ENCODE measurements at places on chromosomes 3 and 15.
A peak's percentile ranks its signal among the peaks of the same experiment; 100 is the strongest.

DNA sequence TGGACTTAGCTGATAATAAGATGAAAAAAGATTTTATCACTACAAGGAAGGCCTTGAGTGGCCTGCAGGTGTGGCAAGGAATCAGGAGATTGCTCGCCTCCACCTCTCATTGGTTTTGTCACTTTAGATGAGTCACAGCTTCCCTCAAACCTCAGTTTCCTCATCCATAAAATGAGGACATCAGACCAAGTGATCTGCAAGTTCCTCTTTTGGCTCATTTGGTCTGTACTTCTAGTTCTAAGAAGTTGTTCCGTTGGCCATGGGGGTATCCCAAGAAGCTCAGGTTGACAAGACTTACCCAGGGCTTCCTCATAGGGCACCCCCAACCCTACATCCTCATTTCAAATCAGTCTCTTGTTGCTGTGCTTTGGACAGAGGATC, 254.1 kb downstream of the UACA start:
- no peak for DNase-seq

DNA sequence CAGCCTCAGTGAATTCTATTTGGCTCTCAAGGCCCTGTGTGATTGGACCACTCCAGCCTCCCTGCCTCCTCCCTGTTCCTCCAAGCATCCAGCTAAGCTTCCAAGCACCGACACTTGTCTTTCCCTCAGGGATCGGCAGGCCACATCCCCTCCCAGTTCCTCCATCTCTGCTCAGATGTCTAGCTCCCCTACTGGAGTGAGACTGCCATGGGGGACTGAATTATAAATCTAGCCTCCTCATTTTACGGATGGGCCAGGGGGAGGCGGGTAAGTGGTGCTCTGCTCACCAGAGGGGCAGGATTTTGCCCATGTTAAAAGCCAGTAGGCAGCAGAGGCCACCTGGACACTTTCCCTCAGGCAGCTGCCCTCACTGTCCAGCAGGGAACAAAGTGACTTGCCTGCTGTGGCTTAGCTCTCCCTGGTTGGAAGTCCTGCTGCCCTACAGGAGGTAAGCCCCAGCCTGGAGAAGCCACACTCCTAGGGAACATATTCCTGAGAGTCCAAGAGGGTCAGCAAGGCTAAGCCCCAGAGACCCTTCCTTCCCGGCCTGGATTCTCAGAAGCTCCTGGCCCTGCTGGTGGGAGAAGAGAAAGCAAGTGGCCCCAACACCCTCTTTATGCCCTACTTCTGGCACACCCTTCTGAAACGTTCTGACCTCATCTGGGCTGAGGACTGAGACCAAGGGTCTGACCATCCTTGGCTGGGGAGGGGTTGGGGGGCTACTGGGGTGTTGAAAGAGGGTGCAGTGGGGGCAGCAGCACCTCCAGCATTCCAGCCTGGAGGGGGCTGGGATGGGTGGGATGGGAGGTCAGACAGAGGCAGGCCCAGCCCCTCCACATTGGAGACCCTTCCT, 9.1 kb upstream of the HHATL start:
- peak; percentile 30 for DNase-seq

DNA sequence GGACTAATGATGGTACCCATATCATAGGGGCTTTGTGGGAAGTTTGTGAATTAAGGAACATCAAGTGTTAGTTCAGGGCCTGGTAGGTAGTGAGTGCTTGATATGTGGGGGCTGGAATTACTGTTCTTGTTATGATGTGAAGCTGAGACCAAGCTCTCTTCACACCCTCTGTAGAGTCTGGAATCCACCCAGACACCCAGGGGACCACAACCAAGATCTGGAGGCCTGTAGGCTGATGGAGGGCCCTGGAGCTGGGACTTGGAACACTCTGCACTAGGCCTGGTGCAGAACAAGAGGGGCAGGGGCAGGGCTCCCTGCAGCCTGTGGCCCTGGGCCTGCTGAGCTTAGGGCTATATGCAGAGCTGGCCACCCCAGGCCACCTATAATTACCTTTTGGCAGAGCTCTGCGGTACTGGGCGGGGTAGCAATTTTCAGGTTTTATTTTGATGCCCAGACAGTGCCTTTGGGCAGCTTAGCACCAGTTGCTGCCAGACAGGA, 13.1 kb upstream of the PRKCD start:
- no peak for DNase-seq

DNA sequence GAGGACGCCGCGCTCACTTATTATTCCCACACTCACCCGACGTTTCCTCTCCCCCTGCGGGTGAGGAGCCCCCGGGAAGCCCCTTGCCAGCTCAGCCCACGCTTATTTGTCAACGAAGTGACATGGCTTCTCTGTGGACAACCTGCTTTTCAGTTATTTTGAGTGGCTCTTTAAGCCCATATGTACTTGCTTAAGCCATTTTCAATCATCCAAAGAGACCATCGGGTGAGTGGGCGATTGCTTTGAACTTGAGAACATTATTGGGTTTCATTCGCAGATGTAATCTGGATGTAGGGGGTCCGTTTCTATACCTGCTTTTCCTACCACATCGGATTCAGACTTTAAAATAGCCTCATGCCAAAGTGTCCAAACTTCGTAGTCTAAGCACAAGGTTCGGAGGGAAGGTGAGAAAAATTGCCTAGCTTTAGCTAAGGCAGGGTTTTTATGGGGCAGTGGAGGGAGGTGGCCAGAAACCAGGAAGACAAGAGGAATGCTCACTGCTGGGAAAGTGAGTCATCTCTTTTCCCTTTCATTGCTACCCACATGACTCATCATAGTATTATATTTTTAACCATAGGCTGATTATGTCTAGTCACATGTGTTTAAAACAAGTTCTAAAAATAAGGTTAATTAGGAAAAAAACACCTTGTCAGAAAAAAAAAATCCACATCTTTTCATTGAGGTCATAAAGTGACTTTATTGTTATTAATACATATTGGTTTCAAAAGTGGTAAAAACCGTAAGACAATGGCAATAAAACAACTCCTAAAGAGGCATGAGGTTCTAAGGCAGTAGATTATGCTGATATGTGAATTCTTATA, 773.1 kb upstream of the NR2F2 start:
- DNase-seq, result peak; percentile 94

- DNase-seq, result no peak
Observed at GRCh38 chr15:83498801-83499200, 51.7 kb downstream of the SH3GL3 start.

DNA sequence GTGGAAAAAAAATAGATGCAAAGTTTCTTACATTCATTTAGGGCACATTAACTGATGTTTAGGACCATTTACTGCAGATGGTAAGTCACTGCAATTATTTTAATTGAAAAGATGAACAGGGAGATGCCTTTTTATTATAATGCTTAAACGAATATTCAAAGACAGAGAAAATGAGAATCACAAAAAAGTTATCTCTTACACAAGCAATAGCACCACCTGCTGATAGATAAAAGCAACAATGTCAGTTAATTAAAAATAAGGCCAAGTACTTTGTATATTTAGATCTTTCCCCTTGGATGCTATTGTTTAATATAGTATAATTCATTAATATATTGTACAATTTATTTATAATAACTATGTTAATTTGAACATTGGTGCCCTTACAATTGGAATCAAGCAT, 55.9 kb downstream of the IFT80 start:
- peak; percentile 56 for DNase-seq

- no peak for DNase-seq
Observed at GRCh38 chr3:36784138-36784635, 19.8 kb upstream of the DCLK3 start.

- DNase-seq, result no peak
Observed at GRCh38 chr15:61295239-61295638, 66.1 kb upstream of the RORA start.

DNA sequence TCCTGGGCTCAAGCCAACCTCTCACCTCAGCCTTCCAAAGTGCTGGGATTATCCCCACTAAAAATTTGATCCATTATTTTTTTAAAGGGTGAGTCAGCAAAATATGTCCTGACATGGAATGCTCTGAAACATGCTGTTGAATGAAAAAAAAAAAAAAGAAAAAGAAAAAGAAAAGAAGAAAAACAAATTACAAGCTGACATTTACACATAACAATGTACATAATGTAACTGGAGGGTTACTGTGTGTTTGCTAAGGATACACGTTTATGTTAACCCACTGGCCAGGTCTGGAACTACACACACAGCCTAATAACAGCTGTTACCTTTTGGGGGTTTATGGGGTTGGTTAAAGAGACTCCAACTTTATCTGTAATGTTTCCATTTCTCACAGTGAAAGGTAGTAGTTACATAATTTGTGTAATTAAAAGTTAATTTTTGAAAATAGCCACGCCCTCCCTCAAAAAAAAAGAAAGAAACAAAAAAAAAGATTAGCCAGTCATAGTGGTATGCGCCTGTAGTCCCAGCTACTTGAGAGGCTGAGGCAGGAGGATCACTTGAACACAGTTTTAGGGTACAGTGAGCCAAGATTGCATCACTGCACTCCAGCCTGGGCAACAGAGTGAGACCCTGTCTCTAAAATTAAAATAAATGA, 3.1 kb upstream of the MESP2 start:
- peak; percentile 50 for DNase-seq

DNA sequence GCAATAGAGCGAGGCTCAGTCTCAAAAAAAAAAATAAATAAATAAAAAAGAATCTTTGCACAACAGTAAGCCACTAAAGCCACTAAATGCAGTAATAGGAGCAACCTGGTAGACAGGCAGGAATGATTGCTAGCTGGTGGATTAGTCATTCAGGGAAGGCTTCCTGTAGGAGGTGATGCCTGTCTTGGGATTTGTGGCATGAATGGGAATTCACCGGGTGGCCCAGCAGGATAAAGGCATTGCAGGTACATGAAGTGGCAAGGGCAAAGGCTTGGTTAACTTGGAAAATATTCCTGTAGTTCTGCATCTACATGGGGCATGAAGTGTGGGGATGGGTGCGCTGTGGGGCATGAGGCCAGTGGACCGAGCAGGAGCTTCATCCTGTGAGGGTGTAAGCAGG, 94.5 kb downstream of the IQSEC1 start:
- DNase-seq, result no peak

GRCh38 chr3:130850044-130850797, 43.7 kb upstream of the ATP2C1 start:
- DNase-seq, result peak; percentile 3

- no peak for DNase-seq
Observed at GRCh38 chr15:55827955-55828354, 85.0 kb upstream of the PRTG start.

DNA sequence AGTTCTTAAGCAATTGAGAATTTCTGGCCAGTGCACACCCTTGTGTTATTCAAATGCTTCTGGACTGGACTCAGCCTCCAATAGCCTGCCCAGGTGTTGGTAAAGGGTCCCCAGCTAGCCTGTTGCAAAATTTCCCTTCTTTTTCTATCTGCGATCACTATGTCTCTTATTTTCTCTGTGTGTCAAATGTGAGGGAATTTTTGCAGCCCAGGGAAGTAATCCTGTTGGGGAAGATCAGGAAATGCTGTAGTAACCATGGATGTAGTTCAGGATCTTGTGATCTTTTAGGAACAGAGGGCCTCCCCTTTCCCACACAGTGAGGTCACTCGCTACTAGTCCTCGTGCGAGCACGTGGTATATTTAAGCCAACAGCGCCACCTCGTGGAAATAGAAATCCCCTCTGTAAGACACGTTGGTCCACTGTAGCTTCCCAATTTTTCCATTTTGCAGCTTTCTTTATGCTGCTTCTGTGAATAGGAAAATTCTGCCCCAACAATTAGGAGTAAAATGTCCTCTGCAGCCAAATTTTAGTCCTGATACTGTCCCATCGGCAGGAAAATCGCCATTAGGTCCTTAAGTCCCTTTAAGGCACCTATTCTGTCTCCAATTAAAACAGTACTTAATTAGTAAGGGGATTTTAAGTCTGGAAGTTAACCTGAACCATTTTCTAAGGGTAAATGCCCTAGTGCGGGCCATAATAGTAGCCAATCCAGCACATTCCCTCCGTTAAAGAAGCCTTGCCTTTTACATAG, 4.0 kb upstream of the SMCO1 start:
- peak; percentile 93 for DNase-seq

- no peak for DNase-seq
Observed at GRCh38 chr15:78927077-78927790, 17.6 kb downstream of the CTSH start.

DNA sequence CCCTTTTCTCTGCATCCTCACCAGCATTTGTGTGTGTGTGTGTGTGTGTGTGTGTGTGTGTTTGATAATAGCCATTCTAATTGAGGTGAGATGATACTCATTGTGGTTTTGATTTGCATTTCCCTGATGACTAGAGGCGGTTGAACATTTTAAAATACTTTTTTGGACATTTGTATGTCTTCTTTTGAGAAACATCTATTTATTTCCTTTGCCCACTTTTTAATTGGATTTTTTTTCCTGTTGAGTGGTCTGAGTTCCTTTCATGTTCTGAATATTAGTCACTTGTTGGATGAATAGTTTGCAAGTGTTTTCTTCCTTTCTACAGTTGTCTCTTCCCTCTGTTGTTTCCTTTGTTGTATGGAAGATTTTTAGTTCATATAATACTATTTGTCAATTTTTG, 54.3 kb upstream of the THSD4 start:
- peak; percentile 64 for DNase-seq

- DNase-seq, result peak; percentile 44
Observed at GRCh38 chr15:34436956-34437442, 609 bp downstream of the GOLGA8A start.

DNA sequence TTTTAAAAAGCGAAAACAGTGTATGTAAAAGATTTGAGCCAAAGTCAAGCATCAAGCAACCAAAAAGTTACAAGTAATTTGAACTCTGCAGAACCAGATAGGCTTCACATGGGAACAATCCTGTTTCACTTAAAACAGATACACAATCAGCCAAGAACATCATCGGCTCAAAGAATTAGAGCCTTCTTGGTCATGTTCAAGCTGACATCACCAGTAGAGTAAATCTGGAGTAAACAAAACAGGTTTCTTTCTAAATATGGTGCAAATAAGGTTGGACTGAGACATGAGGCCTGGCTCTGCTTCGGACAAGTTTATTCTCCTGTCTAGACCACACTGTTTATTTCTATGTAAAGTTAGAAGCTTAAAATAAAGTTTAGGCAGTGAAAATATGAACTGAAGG, 116.0 kb downstream of the GMNC start:
- DNase-seq, result no peak

DNA sequence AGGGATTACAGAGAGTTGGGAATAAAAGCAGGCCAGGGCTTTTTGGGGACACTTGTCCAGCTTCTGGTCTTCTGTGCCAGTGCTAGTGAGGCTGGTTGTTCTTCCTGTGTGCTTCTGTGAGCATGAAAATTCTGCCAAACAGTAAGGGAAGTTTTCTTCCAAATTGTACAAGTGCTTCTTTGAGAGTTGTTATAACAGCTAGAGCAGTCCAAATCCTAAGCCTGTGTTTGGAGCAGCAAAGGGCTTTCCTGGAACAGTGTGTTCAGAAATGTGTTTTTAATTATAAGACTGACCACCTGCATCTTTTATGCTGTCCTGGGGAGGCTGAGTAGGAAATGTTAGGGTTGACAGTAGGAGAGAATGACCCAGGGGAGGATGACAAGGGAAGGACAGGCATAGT, 223.0 kb upstream of the P2RY1 start:
- no peak for DNase-seq

- no peak for DNase-seq
Observed at GRCh38 chr3:182913889-182914288, 66.4 kb downstream of the DCUN1D1 start.

GRCh38 chr15:40706121-40706520, 11.1 kb downstream of the RAD51 start:
- no peak for DNase-seq

GRCh38 chr3:118262800-118263402, 771.7 kb downstream of the IGSF11 start:
- DNase-seq, result no peak

- DNase-seq, result no peak
Observed at GRCh38 chr3:37190667-37191066, 16.3 kb upstream of the LRRFIP2 start.

GRCh38 chr3:61685755-61686154, 124.4 kb downstream of the PTPRG start:
- DNase-seq, result no peak

GRCh38 chr15:60563539-60564404, 84.8 kb upstream of the ICE2 start:
- no peak for DNase-seq
